SK-N-DZ (cell line): ENCODE measurements at places on chromosomes 5 and 9.
A peak's percentile ranks its signal among the peaks of the same experiment; 100 is the strongest.

DNA sequence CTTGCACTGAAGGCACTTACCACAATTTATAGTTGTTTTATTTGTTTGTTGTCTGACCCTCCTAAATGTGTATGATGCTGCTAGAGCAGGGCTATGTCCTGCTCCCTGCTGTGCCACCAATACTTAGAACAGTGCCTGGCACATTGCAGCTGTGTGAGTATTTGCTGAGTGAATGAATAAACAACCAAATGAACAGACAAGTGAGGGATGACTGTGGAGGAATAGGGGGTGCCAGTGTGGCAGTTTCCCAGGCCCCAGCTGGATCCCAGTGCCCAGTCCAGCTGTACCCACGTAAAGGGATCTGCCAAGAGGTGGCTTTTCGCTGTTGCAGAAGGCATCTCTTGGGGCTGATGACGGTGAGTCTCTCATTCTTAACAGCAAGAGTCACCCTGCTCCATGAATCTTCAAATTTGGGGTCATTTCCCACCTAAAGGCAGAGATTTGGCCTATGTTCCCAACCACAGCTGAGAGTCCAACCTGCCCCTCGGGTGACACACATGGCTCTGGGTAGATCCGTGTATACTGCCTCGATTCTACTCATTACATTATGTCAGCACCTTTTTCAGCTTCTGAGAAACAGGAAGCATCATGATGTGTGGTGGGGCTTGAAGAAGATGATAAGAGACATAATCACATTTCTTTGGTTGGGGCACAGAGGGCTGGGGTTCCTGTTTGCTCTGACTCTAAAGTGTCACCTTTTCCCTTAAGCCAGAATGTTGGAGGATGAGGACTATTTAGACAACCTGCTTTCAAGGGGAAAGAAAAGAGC is 14.3 kb downstream of the IL5 start:
- DNase-seq, result no peak

- DNase-seq, result peak; percentile 17
Observed at GRCh38 chr5:23864786-23865185, 357.4 kb downstream of the PRDM9 start.

- no peak for DNase-seq
Observed at GRCh38 chr9:134286471-134287245, 39.6 kb upstream of the RXRA start.

GRCh38 chr9:96299823-96300222 is 2.2 kb downstream of the HSD17B3 start:
- DNase-seq, result no peak

GRCh38 chr5:59146729-59147128 is 563.9 kb downstream of the RAB3C start:
- no peak for DNase-seq

DNA sequence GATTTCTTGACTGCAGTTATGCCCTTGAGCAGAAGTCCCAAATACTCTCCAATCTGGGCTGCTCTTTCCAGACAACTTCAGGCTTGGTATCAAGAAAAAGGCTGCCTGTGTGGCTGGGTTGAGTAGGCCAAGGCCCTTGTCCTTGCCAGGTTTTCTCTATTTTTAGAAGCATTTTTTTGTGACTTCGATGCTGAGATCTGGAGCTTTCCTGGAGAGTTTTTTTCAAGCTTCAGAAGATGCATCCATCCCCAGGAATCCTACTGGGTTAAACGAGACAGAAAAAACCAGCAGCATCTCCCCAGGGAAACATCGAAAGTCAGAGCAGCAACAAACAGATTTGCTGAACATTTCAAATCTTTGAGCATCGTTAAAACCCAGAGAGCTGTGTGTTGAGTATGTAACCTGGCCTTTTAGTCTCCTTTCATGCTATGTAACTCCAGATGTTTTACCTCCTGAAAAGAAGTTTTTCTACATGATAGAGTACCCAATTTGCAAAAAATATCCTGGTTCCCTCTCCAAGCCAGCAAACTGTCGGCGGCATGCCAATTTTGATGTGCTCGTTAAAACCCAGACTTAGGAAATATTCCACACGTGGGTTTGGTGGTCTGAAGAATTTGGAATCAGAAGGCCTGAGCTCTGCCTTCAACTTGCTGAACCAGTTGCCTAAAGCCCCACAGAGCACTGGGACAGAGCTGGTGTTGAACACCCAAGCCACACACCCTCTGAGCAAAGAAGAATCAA is 98.1 kb upstream of the ALDH1B1 start:
- no peak for DNase-seq

DNA sequence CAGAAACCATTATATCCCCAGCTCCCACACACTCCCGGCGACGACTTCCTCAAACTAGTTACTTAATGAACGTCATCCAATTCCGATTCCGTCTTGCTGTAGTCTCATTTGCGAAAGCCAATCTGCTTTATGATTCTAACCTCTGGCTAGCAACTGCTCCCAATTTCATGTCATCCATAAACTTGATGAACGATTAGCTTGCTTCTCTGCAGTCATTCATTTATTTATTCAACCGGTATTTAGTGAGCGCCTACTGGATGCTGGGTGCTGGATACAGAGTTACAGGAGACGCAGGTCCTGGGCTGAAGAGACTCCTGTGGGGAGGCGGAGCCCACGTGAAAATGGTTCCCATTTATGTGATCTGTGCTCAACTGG is 46.2 kb downstream of the TSPAN17 start:
- DNase-seq, result no peak
